ENCODE measurements at places on chromosomes 1 and 21.

GRCh38 chr1:172668097-172668496 is 9.2 kb downstream of the FASLG start:
- DNase-seq: no peak

GRCh38 chr1:82030830-82031229 is 230.1 kb downstream of the ADGRL2 start:
- DNase-seq: no peak

DNA sequence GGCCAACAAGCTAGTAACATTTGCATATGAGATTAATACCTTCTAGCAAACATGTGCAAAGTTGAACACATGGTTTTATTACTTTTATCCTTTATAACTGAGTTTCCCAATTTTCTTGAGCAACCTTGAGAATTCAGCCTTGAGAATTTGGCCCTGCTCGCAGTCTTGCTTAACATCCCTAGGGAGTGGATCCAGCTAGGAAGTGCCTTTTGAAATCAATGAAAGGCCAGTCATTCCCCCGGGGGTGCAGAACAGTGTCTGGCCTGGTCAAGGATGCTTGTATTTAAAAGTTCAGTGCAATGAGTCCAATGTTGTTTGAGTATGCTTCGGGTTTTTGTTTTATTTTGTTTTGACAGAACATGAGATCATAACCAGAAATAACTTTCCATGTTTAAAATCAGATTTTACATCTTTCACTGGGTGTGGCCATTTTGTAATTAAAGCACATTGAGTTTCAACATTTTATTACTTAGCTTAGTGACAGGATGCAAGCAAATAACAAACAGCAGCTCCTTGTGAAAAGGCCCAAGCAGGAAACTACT is 16.7 kb downstream of the PALMD start:
- DNase-seq: no peak

- DNase-seq: no peak
Observed at GRCh38 chr1:51853360-51853759, 25.2 kb downstream of the NRDC start.

All from NCI-H1930 (cell line).